ENCODE measurements at places on chromosomes 11 and 22.

- DNase-seq: no peak
Measured at GRCh38 chr11:117535850-117536411, 208.3 kb downstream of the CEP164 start.

- no peak for DNase-seq
Measured at GRCh38 chr11:33687733-33688479, 12.7 kb downstream of the C11orf91 start.

- DNase-seq: no peak
Measured at GRCh38 chr11:111976767-111977145, 39.6 kb downstream of the DIXDC1 start.

GRCh38 chr11:134449713-134450112 is 37.7 kb upstream of the B3GAT1 start:
- no peak for DNase-seq

DNA sequence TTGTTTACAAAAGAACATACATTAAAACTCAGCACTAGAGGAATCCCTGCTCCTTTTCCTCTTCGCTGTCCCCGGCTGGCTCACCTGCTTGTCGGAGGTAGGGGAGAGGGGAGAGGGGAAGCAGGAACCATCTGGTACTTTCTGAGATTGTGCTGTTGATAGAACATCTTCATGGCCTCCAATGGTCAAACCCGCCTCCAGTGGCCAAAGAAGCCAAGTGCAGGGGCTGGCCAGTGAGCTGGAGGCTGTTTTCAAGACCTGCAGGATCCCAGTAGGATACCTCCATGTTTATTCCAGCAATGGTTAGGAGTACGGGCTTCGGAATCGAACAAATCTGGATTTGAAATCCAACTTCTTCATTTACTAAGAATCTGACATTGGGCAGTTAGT is 92.6 kb downstream of the PKNOX2 start:
- DNase-seq: no peak

- no peak for DNase-seq
Measured at GRCh38 chr11:2109541-2110019, 29.6 kb downstream of the IGF2 start.

DNA sequence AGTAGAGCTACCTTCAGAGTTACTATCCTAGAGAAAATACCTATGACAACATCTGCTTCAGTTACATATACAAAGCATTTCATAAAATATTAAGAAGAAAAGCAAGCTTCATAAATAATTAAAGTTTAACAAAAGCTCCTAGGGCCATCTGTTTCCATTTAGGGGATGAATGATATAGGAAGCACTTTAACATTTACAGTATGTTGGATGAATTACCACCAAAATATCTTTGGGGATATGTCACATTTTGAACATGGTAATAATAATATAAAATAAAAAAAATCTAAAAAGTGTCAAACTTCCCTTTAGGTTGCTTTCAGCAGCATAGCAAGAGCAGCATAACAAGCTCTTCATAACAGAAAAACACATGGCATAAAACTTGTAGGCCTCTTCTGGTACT is 104.6 kb downstream of the ATG16L2 start:
- no peak for DNase-seq

- no peak for DNase-seq
Measured at GRCh38 chr11:69202511-69203221, 46.9 kb downstream of the SMIM38 start.

- no peak for DNase-seq
Measured at GRCh38 chr22:32743046-32743445, 58.5 kb upstream of the TIMP3 start.

- DNase-seq: no peak
Measured at GRCh38 chr11:63939397-63939891, 642 bp downstream of the NAA40 start.

GRCh38 chr22:21591695-21592094 is 24.2 kb downstream of the UBE2L3 start:
- no peak for DNase-seq

- no peak for DNase-seq
Measured at GRCh38 chr11:119175493-119176077, 7.1 kb downstream of the NLRX1 start.

DNA sequence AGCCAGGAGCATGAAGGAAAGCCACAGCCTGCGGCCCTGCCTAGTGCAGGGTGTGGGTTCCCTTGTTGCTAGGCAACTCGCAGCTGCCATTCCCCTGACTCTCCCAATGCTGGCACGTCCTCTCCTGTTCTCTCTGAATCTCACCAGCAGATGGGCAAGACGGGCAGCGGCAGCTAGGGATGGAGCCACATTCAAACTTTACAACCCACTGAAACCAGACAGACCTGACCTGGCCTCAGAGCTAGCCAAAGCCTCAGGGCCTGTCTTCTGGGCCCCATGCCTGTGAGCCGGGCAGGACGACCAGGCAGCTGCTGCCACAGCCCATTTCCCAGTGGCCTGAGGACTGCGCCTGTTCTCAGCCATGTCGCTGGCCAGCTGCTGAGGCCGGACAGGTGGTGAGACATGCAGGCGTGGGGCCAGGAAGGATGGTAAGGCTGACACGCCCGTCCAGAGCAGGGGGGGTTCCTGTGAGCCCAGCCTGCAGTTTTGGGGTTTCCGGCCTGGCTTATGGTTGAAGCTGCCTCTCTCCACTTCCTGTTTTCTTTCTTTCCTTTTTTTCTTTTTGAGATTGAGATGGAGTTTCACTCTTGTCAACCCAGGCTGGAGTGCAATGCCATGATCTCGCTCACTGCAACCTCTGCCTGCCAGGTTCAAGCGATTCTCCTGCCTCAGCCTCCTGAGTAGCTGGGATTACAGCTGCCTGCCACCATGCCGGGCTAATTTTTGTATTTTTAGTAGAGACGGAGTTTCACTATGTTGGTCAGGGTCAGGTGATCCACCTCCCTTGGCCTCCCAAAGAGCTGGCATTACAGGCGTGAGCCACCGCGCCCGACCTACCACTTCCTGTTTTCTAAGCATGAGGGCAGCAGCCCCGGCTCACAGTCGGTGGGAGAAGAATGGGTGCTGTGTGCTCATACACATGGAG is 4.1 kb downstream of the SUN2 start:
- DNase-seq: peak; percentile 57

GRCh38 chr11:129375751-129376657 is at the start of gene BARX2:
TSS of gene BARX2 (plus strand) at chr11:129375848. CDS start at chr11:129376036, 188 bp downstream.
- DNase-seq: peak; percentile 17

DNA sequence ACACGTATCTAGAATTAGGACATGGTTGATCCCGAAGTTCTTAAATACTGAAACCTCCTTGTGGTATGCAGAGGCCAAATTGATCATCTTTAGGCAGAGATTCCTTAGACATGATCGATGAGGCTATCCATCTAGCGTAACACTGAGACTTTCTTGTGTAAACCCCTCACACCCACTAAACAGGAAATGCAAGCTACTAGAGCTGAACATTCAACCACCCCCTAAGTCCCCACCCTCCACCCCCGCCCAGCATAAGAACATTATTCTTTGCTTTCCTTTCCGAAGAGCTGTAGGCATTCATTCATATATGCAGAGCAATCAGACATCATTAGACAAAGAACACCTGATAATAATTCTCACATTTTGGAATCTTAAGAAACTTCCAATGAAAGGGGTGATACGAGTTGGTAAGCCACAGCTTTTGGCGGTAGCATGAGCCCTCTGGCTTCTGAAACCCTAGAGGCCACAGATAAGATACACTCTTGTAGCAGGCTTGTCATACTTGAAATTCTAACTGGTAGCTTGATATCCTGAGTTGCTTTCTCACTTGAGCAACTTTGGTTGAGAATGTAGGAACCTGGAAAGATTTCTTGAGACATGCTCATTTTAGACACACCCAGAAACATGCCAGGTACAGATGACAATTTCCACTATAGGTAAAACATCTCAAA is 42.2 kb downstream of the FLI1 start:
- DNase-seq: no peak

DNA sequence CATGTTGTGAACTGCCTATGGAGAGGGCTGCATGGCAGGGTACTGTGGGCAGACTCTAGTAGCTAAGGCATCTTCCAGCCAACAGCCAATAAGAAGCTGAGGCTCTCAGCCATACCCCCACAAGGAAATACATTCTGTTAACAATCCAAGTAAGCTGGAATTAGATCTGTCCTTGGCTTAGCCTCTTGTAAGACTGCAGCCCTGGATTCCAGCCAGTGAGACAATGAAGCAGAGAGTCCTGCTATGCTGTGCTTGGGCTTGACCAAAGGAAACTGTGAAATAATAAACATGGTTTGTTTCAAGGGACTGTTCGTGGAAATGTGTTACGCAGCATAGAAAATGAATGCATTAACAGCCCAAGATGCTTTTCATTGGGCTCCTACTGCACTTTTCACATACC is 1097.4 kb upstream of the CCDC90B start:
- DNase-seq: no peak

- no peak for DNase-seq
Measured at GRCh38 chr11:81888391-81888790, 845.3 kb downstream of the FAM181B start.

DNA sequence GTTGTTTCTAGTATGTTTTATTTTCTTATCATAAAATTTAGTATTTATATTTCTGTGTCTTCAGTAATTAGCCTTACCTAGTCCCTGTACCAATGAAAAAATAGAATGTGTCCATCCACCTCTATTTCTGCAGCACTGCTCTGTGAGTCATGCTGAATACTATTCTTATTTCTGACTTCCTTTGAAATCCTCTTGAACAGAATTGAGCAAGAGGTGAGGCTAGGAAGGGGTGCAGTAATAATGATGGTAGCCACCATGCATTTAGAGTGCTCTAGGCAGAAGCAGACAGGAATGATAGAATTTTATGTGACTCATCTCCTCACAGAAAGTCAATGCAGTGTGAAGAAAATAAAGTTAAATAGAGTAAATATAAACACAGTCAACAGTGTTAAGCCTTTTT is 60.0 kb downstream of the OR10A6 start:
- DNase-seq: no peak

GRCh38 chr11:33920838-33921613 is 29.1 kb upstream of the LMO2 start:
- peak; percentile 3 for DNase-seq

DNA sequence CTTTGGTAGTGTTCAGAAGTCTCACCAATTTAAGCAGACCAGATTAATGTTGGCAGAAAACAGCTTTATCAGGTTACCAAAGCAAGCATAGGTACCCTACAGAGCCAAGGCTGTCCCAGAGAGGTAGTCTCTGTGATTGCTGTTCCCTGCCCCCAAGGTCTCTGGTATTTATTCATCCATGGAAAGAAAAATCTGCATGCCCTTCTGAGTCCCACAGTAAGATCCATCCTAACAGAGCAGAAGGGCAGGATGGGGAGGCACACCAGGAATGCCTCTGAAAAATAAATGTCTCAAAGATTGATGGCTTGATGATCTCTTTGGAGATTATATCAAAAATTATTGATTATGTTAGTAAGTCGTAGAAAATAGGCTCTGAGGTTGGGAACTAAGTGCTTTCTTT is 122.8 kb downstream of the FAT3 start:
- no peak for DNase-seq

DNA sequence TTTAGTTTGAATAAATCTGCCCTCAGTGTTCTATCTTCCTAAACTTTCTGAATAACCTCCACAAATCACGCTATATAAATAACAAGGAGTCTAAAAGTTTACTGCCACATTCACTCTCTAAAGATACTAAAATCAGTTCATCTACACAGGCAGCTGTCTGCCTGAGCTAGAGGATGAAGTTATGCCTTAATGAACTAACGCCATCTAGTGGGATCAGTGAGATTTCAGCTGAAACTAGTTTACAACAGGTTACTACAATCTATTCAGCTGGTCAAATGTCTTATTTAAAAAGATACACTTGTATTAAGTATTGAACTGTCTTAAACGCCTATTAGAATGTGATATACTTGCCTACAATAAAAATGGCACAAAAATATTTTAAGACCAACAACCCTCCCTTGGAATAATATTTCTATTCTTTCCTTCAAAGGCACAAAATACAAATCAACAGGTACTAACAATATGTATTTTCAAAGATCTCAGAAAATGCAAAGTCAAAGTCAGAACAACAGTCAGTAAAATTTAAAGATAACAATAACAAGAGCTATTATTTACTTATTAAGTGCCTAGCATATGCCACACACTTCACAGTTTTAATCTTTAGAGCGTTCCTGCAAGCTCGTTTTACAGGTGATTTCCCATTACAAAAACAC is 84.1 kb downstream of the LARGE2 start:
- DNase-seq: no peak

Data from stimulated activated CD4-positive, alpha-beta T cell treated with anti-CD3 and anti-CD28 coated beads, Interleukin-4, amount 100 ng/mL, for 1 hour (primary cell).